Hypothalamus (tissue), 51 donors: ENCODE measurements at places on chromosomes 2 and 18.
A peak's percentile ranks its signal among the peaks of the same experiment; 100 is the strongest.

GRCh38 chr2:128770143-128771085, 451.7 kb upstream of the HS6ST1 start:
- DNase-seq, result no peak

GRCh38 chr2:69582582-69583176, 60.9 kb downstream of the AAK1 start:
- no peak for DNase-seq

- no peak for DNase-seq
These were observed 35.2 kb upstream of the TEX51 start for GRCh38 chr2:126863336-126864015.

DNA sequence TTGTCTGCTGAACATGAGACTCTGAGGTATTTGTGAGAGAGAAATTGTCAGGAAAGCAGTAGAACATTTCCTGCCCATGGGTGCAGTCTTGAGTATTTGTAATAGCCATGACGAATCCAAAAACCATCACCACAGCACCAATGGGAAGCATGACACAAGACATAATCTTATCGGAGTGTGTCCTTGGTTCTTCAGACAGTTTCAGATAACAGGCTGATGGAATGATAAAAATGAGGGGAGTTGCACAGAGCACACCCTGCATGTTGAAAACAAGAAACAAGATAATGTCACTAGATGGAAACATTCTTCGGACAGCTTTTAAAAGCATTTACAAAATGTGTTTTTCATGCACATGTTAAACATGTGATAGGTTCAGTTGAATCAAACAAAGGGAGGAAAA, 56.9 kb downstream of the SLC38A11 start:
- DNase-seq, result no peak

GRCh38 chr2:100104718-100105677, 37.4 kb downstream of the AFF3 start:
- peak; percentile 4 for DNase-seq

DNA sequence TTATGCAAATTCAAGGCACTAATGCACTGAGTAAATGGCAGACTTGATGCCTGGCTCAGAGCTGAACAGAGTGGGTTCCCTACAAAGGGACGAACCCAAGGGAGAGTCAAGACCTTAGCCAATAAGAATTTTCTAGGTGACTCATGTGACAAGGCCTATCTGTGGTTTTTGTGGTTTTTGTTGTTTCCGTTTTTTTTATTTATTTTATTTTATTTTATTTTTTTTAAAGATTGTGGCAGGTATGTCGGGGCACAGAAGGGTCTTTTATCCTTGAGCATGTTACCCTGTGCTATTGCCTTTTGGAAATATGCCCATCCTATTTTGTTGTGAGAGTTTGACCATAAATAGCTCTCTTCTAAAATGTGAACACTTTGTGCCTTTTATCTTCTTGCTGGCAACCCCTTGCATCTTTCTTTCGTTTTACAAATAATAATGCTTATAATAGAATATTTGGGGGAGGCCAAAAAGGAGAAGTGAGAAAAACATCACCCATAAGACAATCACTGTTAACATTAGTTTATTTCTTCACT, 113.4 kb upstream of the AQP4 start:
- DNase-seq, result no peak

DNA sequence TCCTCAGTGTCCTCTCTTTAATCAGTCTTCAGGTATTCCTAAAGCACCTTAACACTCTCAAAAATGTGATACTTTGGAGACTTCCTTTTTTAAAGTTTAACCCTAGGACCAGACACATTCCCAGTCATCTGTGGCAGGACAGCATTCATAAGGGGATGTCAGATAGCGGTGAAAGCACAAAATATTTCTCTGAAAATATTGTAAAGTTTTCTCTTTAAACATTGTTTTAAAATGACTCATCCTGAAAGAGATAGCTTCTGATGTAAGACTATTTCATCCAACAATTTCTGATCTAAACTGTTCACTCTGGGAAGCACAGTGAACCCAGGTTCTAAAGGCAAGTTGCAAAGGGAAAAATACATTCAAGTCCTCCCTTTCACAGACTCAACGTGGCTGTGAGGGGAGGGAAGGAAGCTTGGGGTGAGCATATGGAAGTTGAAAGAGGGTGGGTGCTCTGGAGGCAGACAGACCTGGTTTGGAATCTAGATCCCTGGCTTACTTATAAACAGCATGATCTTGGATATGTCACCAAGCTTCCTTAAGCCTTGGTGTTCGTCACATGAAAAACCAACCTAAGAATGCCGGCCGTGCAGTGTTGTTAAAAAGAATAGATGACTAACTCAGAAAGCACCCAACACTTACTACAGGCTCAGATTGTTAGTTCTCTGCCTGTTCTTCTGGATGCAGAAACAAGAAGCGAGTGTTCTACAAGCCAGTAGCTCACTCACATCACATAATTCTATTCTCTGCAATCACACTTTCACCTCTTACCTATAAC, 12.1 kb downstream of the GALNT14 start:
- no peak for DNase-seq

DNA sequence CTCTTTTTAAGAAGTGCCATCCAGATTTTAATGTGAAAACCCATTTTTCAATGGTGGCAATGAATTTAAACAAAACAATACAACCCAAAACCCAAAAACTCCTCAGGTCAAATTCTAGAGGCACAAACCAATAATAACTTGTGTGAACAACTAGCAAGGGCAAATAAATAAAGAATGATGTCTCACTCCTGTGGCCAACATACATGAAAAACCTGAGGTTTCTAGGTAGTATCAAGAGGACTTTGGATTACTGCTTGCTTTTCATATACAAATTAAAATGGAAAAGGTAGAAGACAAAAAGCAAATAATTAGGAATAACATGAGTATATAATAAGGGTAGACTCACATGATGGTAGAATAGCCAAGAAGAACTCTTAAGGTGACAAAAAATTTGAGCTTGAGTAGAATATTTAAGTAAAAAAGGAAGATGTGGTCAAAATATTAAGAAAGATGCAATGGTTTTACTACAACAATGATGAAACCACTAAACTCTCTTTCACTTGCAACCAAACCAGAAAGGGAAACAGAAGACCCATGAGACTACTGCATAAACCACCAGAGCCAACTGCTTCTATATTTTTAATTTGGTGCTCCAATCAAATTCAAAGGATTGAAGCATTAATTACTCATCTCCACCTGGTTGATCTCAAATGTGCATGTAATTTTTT, 53.5 kb downstream of the DARS1 start:
- no peak for DNase-seq
